Myocyte (in vitro differentiated cells): ENCODE measurements at places on chromosomes 5 and 9. TPM values are rescaled to one million over a fixed set of nuclear protein-coding genes. Genes with fewer than 3 reads are reported as not detected.

DNA sequence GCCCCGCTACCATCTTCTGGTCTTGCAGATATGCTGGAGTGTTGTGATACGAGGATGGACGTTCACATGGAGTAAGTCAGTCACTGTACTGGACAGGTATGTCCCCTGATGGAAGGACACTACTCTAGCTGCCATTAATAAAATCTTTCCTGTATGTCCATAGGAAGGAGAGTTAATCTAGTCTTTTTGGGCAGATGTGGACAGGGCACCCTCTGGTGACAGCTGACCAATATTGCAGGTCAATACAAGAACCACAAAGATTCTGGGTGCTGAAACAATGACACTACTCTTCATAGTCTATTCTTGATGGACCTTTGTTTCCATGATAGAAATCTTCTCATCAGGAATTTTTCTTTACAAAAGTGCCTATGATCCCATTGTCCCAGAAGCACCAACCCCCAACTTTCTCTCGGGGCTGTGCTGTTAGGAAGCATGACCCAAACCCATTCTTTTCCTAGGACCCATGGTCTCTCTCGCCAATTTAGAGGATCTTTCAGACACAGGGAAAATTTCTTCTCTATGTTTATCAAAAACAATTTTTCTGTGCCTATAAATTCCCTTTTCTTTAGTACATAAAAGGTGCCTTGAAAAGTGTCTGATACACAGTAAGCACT lies 376.9 kb downstream of the DTWD2 start:
- no peak for DNase-seq

Gene OGN
- not detected in 2 replicates for total RNA-seq

Gene GADD45G
- 24.1 and 81.1 TPM in 2 replicates for total RNA-seq

- DNase-seq: no peak
Measured at GRCh38 chr9:106600955-106601560, 261.9 kb upstream of the ZNF462 start.

- DNase-seq: no peak
Measured at GRCh38 chr5:121988488-121988887, 26.7 kb downstream of the SRFBP1 start.

DNA sequence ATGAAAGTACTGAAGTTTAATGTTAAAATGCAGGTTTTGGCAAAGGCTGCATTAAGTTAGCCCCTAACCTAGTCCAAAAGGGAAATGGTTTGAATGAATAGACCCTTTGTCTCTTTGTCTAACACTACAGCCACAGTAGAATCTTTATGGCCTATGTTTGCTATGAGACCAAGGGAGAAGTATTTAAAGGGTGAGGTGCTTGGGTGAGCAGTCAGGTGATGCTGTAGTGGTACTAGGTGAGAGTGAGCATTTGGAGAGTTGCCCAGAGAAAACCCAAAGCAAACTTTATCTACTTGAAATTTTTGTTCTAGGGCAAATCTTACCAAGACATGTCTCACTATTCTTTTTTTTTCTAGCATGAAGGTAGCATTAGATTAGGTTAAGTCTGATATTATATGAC lies 1961.4 kb upstream of the WWC1 start:
- no peak for DNase-seq

Gene TMEM174
- not detected in 2 replicates for total RNA-seq

DNA sequence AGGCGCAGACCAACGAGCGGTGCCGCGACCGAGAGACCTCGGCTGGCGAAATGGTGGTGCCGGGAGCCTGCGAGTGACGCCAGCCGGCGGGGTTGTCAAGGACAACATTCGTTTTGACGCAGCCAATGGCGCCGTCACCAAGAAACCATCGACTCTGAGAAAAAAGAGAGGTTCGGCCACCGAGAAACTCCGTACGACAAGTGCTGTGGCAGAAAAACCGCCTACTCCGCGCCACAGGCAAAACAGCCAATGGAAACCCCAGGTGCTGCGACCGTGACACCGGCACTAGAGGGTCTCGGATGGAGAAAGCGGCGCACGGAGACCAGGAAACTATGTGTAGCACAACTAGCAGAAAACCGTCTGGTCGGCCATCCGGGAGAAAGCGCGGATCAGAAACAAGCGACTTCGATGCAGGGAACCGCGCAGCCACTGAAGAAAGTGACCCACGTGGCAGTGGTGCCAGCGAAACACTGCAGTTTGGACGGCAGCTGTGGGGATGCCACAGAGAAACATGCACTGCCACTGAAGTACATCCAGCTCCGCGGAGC lies 88.8 kb downstream of the ANXA2R start:
- DNase-seq: no peak

GRCh38 chr5:3606121-3606831 lies 10.6 kb downstream of the IRX1 start:
- no peak for DNase-seq

DNA sequence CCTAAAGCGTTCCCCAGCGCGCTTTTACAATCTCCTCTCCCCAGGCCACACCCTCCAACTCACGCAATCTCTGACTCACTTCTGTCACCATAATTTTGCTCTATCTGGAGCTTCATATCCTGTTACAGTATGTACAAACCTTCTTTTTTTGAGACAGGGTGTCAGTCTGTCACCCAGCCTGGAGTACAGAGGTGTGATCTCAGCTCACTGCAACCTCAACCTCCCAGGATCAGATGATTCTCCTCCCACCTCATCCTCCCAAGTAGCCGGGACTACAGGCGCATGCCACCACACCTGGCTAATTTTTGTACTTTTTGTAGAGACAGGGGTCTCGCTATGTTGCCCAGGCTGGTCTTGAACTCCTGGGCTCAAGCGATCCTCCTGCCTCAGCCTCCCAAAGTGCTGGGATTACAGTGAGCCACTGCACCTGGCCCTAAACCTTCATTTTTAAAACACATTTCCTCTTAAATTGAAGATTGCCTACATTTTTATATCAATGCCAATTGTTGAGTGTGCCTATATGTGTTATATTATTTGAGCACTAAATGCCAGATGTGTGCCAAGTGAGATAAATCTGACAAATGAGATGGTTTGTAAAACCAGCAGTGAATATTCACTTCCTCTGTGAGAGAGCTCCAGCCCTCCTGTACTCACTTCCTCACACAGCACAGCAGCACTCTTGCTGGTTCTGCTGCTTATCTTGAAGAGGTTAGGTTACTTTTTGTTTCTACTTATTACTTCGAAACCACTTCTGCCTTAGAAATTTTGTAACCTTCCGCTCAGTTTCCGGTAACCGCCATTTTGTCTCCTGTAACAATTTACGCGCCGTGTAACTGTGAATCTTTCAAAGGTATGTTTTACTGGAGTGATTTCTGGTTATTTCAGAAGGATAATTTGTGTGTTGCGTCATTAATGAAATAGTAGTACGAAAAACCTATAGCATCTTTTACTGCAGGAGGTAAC lies 57.9 kb downstream of the DOCK8 start:
- DNase-seq: no peak

DNA sequence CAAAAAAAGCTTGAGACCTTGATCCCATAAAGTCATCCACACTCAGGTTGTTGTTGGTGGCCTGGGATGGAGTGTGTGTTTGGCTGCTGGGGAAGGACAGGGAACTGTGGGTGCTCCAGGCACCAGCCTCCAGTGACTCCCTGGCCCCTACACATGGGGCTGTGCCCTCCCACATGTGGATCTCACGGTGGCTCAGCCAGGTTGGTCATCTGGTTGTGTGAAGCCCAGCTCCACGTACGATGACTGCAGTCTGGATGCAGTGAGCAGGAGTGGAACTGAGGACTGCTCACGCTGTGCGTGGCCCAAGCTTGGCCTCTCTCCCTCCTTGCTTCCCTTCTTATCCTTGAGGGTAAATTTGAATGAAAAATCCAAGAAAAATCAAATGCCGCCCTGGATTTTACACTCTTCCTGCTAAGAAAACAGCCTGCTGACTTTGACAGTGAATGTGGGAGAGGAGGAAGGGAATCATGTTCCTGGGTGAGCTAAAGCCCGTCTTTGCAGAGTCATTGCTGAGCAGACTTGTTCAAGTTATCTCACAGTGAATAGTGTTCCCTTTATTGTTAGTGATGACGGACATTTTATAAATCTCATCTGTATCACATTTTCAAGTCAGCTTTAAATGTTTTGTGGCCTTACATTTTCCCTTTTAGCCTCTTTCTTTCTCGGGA lies 65.1 kb upstream of the CACNA1B start:
- DNase-seq: no peak

Gene RNF183
- not detected in 2 replicates for total RNA-seq

- DNase-seq: no peak
Measured at GRCh38 chr5:150622157-150622556, 18.3 kb upstream of the SYNPO start.

DNA sequence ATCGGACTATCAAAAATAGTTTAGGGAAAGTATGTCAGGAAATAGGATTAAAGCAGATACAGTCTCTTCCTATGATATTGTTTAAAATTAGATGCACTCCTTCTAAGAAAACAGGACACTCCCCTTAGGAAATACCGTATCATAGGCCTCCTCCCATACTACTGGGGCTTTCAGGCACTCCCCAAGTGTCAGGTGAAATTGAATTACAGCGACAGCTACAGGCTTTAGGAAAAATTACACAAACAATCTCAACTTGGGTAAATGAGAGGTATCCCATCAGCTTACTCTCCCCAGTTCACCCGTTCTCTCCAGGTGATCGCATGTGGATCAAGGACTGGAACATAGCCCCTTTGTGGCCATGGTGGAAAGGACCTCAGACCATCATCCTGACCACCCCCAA lies 110.4 kb upstream of the EPB41L4A start:
- no peak for DNase-seq
